ENCODE measurements at places on chromosomes 6 and 20.

GRCh38 chr6:83511266-83511665 lies 1.1 kb upstream of the PRSS35 start:
- DNase-seq, result no peak

DNA sequence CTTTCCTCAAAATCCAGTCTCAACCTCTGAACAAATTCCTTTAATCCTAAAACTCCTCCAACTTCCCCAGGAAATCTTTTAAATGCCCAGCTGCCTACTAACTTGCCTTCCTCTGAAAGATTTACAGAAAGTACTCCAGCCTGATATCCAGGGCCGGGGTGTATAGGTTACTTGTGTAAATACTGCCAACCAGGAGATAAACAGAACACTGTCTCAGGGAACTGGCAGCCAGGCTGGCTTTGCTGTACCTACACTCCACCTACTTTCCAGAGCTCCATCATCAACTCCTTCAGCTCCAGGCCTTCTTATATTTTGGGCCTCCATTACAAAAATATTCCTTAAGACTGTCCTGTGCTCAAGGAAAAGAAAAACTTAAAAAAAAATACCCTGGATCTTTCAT lies 85.9 kb downstream of the CEP162 start:
- no peak for DNase-seq

- no peak for DNase-seq
These were observed 313.5 kb downstream of the SLC35F1 start for GRCh38 chr6:118220429-118221128.

DNA sequence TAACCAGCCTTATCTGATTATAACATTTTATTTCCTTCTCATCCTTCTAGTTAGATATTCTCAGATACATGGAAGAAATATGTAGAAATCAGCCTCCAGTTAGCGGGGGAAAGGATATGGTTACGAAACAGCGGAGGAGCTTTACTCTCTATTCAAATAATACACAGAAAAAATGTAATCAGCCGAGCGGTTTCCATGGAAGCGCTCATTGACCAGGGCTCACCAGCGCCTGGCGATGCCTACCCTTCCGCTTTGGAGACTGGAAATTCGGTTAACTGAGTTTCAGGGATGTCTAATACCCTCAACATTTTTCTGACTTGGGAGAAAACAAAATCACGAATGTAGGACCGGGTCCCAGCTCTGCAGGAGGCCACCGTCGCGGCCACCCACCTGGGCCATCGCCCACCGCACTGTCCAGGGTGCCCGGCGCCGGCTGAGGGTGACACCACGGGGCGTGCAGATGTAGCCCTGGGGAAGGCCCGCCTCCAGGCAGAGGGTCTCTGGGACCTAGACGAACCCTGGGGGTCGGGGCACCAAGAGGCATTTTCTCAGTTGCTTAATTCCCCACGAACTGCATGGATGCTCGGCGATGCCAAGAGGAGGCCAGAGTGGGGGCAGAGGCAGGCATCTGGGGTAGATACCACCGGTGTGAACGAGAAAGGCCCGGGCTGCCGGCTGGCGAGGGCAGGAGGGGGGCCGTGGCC lies 1.7 kb downstream of the PRR18 start:
- no peak for DNase-seq

DNA sequence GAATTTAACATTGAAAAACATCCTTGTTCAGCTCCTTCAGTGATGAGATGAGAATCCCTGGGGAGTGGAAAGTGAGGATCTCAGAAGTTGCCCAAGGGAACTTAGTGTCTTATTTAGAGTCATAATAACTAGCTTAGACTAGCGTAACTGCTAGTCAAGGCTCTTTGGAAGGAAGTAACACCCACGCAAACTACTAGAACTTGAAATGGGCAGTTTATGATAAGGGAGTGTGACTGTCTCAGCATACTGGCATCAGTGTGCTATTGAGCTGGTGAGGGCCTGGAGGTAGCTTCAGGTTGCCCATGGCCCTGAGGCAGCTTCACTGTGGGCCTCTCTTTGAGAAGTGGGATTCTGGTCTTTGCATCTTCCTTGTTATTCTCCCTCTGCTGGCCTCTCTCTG lies 40.1 kb downstream of the SLX4IP start:
- no peak for DNase-seq
